ENCODE measurements at places on chromosomes 1 and 21.

- DNase-seq: peak; percentile 79
Observed at GRCh38 chr1:167447521-167448136, 70.7 kb downstream of the CD247 start.

GRCh38 chr1:246801241-246802020 lies 77.2 kb downstream of the SCCPDH start:
- no peak for DNase-seq

GRCh38 chr1:36098650-36099365 lies 10.1 kb downstream of the ADPRS start:
- DNase-seq: no peak

GRCh38 chr21:23699402-23699801 lies 1907.9 kb downstream of the MRPL39 start:
- no peak for DNase-seq

- no peak for DNase-seq
Observed at GRCh38 chr1:194167956-194168640, 981.7 kb upstream of the B3GALT2 start.

- DNase-seq: no peak
Observed at GRCh38 chr21:30216041-30216723, at the start of gene CLDN8. CLDN8 (minus strand) TSS chr21:30216097; CDS start chr21:30215925, 172 bp downstream.

DNA sequence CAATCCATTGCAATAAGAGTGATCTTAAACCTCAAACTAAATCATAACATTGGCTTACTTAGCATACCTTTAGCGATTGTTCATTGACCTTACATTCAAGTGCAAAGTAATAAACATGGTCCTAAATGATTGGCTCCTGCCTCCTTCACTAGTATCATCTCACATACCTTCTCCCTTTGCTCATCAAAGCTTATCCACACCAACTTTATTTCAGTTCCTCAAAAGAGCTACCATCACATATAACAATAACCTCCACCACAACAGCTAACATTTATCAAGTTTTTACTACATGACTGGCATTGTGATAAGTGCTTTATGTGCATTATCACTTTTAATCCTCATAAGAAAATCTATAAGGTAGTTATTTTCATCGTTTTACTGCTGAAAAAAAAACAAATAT lies 198.8 kb downstream of the COL24A1 start:
- DNase-seq: no peak

DNA sequence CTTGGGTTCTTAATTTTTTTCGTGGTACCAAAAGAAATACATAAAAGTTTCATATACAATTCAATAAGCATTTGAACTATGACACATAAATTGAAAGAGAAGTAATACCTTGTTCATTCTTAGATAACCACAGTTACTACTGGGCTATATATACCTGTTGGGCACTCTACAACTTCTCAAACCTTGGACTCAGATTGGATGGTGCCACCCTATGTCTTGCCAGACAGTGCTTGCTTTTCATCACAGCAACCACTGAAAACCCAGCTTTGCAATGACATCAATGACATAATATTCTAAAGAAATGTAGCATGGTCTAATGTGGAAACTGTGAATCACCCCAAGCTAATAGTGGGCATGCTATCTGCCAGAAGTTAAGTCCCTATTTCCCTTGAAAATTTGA lies 62.8 kb upstream of the DPH5 start:
- DNase-seq: no peak

- DNase-seq: peak; percentile 88
Observed at GRCh38 chr1:27618341-27619082, 14.6 kb upstream of the AHDC1 start.
